Activated CD4-positive, alpha-beta T cell treated with anti-CD3 and anti-CD28 coated beads for 36 hours (primary cell): ENCODE measurements at places on chromosomes 1 and 21.
A peak's percentile ranks its signal among the peaks of the same experiment; 100 is the strongest.

- no peak for DNase-seq
Observed at GRCh38 chr1:195577748-195578147, 1030.5 kb downstream of the KCNT2 start.

GRCh38 chr1:205528446-205528886 lies 24.0 kb downstream of the CDK18 start:
- no peak for DNase-seq

GRCh38 chr1:198919667-198920398 lies 281.0 kb downstream of the PTPRC start:
- peak; percentile 33 for DNase-seq

DNA sequence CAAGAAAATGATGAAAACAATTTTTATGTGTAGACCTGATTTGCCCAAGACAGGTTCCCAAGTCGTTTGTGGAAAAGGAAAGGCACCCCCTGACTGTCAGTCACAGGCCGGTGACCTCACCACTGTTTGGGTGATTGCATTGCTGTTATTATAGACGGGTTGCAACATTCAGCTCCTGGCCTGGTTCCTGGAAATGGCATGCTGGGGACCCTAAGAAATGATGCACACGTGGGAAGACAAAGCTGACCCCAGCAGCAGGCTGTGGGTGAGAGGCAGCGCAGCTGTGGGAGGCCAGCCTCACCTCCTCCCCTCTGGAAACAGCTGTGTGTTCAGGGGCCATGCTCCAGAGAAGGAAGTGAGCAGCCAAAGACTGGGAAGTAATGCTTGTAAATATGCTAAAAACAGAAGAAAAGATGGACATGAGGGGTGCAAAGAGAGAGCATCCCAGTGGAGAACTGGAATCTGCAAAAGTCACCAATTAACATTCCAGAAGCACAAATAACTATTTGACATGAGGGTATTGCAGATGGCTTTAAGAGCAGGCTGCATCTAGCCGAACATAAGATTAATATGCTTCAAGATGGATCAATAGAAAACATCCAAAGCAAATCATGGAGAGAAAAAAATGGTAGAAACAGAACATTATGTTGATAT lies 23.4 kb upstream of the ABCG1 start:
- no peak for DNase-seq

DNA sequence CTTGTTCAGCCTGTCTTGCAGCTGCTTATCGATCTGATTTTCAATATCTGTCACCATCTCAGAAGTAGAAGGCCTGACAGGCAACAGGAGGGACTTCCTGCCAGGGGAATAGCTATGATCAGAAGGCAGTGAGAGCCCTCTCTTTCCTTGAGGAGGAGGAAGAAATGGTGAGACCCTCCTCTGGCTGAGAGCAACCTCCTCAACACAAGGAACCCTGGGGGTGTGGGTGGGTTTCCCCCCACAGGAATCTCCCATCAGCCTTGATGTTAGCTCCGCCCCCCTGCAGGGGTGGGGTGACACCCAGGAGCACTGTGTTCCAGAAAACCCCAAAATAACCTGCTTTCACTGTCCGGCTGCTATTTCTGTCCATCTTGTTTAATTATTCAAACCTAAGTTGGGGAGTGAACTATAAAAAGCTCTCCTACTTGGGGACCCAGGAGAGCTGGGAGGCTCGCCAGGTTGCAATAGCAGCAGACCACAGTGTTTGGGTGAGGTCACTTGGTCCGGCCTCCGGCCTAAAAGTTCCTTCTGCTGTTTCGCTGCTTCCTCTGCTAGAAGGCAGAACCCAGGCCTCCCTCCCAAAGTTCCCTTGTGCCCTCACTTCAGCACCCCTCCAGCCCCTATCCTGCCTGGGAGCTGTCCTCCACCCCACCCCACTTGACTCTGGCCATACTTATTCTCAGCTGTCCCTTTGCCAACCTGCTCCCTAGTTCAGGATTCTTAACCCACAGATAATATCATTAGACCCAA lies 7.8 kb upstream of the MEF2D start:
- no peak for DNase-seq

DNA sequence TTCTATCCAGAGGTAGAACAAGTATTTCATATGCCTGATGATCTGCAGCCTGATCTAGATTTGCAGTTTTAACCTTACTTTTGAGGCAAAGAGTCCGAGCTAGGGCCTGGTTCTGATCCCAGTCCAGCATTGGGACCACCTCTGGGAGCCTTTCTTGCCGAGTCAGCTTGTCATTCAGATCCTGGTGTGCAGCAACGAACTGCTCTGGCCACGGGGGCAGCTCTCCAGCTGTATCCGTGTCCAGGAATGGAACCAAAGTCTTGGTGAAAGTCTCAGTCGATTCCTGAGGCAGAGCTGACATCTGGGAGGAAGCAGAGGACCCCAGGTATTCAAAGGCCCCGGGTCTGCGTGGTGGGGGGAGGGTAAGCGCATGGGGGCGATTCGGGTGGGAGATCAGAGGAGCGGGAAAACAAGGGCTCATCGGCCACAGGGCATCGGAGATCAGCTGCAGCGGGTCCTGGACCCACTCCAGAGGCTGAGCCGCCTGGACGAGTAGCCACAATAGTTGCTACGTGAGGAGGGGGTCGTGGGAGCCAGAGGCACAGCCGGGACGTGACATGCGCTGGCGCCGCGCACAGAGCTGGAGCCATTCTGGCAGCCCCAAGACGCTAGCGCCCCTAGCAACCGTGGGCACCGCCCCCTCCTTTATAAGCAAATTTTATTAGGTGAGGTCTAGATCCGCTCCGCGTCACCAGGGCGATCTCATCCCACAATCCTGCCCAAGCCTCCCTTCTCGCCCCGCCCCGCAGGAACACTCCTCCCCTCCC lies 32.4 kb upstream of the BSDC1 start:
- no peak for DNase-seq

GRCh38 chr1:213014642-213015041 lies 1.0 kb downstream of the ANGEL2 start:
- DNase-seq = no peak

- DNase-seq = no peak
Observed at GRCh38 chr1:7666249-7666648, 104.8 kb upstream of the VAMP3 start.

DNA sequence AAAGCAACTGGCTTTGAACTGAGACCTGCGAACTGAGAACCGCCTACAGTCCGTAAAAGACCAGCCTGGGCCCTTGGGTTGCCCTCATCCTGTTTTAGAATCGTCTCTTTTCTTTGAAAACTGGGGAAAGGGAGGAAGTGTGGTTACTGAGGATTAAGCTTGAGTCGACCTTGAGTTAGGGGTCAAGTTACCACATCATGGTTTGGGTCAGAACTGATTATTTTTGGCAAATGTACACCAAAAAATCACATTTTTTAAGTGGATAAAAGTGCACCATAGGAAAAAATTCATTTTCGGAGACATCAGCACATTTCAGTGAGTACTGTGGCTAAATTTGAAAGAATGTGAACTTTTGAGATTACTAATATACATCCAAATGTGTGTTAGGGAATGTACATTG lies 76.9 kb upstream of the KAZN start:
- no peak for DNase-seq

GRCh38 chr1:80536461-80536860 lies 1264.3 kb upstream of the ADGRL2 start:
- DNase-seq = no peak

DNA sequence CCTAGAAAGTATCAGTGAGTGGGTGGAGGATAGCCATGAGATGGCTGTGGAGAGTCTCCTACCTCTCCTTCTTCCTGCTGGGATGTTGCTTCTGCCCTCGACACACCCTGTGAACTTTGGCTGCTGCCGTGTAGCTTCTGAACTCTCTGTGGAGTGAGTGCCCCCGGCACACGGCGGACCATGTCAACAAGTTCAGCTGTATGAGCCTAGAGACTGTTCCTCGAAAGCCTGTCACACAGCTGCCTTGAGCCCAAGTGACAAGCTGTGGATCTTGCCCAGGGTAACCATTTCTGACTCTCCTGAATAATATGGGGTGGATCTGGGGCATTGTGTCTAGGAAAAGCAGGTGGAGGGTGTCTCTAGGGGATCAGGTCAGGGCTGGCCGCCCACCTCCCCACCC lies 143.2 kb downstream of the NOS1AP start:
- DNase-seq = no peak

DNA sequence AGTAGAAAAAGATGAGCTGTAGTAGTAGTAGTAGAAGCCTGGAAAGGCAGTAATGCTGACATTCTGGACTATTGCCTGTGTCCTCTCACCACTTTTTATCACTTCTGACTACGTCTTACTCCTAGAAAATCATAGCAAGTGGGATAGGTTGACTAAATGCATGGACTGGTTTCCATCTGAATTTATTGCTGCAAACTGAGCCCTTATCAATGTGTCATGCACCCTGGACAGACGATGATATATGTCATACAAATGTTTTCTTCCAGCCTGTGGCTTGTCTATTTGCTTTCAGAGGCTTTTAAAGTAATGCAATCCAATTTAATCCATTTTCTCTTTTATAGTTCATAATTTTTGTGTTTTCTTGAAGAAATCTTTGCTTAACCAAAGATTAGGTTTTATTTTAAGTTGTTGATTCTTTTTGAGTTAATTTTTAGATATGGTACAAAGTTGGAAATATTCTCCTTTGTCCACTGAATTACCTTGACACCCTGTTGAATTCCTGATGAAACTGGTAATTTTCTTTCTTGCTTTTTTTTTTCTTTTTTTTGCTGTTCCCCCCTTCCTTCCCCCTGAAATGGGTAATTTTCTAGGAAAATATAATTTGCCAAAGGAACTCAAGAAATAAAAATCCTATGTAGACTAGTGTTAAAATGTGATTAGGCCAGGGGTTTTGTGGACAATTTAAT lies 47.1 kb downstream of the PHACTR4 start:
- no peak for DNase-seq
